ENCODE measurements at places on chromosomes 1 and 21. TPM values are rescaled to one million over a fixed set of nuclear protein-coding genes. Genes with fewer than 3 reads are reported as not detected.

DNA sequence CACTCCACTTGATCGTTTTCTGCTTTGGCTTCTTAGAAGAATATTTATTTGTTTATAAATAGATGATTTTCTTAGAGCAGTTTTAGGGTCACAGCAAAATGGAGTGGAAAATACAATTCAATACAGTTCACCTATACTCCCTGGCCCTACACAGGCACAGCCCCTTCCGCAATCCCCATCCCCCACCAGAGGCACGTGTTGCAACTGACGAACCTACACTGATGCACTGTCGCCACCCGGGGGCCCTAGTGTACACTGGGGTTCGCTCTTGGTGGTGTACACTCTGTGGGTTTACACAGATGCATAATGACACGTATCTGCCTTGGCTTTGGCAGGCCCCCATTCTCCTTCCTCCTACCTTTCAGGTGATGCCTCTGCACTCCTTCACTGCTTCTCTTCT, 8.0 kb downstream of the ECHDC2 start:
- H3K36me3 ChIP-seq, result no peaks in the 10 kb centered on the region
- no peak for DNase-seq
- H3K27ac ChIP-seq, result no peak overlapping the region
- H3K4me3 ChIP-seq, result no peak overlapping the region
- H3K4me1 ChIP-seq, result no peaks in the 10 kb centered on the region

DNA sequence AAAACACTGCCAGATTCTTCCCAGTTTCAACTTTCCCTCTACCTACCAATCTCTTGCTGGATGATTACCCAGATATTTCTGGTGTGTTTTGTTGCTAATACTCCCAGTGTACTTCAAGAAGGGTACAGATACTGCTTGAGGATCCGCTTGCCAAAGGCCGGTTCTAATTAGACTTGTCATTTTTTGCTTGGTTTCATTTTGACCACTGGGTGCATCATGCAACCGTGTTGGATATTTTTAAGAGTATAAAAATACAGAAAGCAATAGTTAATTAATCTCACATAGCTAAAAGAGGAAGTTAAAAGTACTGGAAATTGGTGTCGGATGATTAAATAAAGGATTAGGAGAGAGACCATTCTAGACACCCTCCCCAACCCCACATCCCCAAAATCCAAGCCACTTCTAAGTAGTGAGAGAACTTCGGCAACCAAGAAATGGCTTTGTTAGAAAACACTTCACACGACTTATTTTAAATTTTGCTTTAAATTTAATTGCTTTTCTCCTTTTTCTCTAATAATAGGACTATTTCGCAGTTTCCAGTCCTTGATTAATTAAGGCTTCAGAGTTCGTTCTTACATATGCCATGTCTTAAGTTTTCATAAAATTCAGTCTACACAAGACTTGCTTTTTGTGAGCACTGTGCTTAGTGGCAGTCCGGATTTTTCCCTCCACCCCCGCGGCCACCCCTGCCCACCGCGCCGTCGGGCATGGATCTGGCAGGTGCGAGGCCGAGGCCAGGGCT, 2.5 kb upstream of the CDKN2C start:
- peak overlapping the region; percentile 98 for H3K4me3 ChIP-seq
- peaks cover 26% of the 10 kb centered on the region for H3K36me3 ChIP-seq
- H3K4me1 ChIP-seq, result peaks cover 18% of the 10 kb centered on the region
- H3K27ac ChIP-seq, result peak overlapping the region; percentile 100
- no peaks in the 10 kb centered on the region for H3K27me3 ChIP-seq

DNA sequence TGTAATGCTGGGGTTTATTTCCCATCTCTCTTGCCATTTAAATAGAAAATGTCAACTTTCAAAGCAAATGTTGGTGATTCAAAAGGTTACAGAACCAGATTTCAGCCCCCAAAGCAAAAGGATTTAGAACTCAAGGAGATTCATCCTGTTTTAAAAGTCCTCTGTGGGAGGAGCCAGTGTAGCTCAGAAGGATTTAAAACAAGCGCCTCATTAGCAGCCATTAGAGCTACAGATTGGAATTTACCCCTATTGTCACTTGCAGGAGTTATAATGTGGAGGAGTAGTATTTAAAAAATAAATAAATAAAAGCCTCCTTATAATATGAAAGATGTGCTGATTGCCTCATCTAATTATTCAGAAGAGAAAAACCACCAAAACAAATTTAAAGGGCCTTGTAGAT, 107.8 kb downstream of the LAMC2 start:
- H3K36me3 ChIP-seq, result no peaks in the 10 kb centered on the region
- no peak overlapping the region for H3K27ac ChIP-seq
- no peaks in the 10 kb centered on the region for H3K4me1 ChIP-seq
- H3K4me3 ChIP-seq, result no peak overlapping the region
- DNase-seq, result no peak
- H3K27me3 ChIP-seq, result peaks cover 2% of the 10 kb centered on the region

GRCh38 chr1:6625584-6626149, 999 bp downstream of the THAP3 start:
- H3K27me3 ChIP-seq, result no peaks in the 10 kb centered on the region
- H3K4me1 ChIP-seq, result peaks cover 31% of the 10 kb centered on the region
- peaks cover 46% of the 10 kb centered on the region for H3K36me3 ChIP-seq
- no peak for DNase-seq

- no peaks in the 10 kb centered on the region for H3K4me1 ChIP-seq
- H3K4me3 ChIP-seq, result no peak overlapping the region
- H3K27ac ChIP-seq, result no peak overlapping the region
- H3K27me3 ChIP-seq, result peaks cover 57% of the 10 kb centered on the region
- no peak for DNase-seq
- no peaks in the 10 kb centered on the region for H3K36me3 ChIP-seq
Observed at GRCh38 chr1:108512239-108513043, 47.5 kb upstream of the EEIG2 start.

Gene RAD54L
- total RNA-seq, result 63.9 TPM

Gene DCDC2B
- total RNA-seq, result not detected

DNA sequence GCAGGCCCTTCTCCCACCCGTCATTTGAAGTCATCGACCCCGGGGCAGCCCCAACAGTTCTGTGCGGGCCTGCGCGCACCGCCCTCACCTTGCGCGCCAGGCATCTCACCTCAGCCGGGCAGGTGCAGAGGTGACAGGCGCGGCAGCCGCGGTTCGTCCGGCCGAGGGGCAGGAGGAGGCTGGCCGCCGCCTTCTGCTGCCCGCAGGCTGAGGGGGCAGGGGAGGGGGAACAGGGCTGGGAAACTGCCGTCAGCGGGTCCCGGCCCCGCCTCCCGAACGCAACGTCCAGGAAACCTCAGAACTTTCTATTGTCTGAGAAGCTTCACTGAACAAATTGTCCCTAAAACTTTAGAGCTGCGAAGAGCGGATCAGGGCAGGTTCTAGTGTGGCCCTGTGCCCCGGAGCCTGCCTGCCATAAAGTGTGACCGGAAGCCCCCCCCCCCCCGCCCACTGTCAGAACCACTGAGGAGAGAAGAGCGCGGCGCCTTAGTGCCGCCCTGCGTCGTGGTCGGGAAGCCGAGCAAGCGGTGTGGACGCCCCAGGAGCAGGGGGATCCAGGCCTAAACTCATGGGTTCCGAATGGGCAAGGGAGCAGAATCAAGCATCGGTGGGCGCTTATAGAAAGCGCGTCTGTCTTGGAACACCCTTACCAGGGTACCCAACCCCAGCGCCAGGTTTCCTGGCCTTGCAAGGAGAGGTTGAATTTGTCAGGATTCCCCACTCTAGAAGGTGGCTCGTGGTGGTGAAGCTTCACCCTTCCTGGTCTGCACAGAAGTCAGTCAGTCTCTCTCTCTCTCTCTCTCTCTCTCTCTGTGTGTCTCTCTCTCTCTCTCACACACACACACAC, 13.3 kb upstream of the TBX15 start:
- peaks cover 84% of the 10 kb centered on the region for H3K27me3 ChIP-seq
- H3K4me1 ChIP-seq, result peaks cover 9% of the 10 kb centered on the region
- peaks cover 5% of the 10 kb centered on the region for H3K36me3 ChIP-seq
- H3K27ac ChIP-seq, result no peak overlapping the region
- H3K4me3 ChIP-seq, result no peak overlapping the region
- DNase-seq, result no peak

- peak; percentile 79 for DNase-seq
- peak overlapping the region; percentile 66 for H3K4me3 ChIP-seq
- H3K36me3 ChIP-seq, result no peaks in the 10 kb centered on the region
- peak overlapping the region; percentile 88 for H3K27ac ChIP-seq
Observed at GRCh38 chr21:25421321-25422028, 185.8 kb downstream of the MRPL39 start.

DNA sequence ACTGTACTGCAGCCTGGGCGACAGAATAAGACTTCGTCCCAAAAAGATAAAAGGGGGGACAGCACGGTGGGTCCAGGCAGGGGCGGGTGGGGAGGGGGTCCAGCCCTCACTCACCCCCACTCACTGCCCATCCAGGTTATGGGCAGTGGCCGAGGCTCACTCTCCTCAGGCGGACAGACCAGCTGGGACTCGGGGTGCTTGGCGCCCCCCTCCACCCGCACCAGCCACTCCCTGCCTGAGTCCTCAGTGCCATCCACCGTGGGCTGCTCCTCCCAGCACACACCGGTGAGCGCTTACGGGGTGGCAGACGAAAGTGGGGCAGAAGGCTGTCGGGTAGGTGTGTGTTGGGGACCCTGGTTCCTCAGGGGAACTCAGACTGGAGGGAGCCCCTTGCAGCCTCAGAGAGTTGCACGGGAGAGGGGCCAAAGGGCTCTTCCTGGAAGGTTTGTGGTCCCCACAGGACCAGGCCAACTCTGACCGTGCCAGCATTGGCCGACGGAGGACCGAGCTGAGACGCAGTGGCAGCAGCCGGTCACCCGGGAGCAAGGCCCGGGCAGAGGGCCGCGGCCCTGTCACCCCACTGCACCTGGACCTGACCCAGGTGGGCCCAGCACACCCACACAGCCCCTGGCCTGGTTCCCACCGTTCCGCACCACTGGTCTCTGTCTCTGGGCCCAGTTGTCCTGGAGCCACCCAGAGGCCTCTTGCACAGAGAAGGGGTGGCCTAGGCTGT, 6.6 kb downstream of the PLEKHN1 start:
- peaks cover 8% of the 10 kb centered on the region for H3K4me1 ChIP-seq
- no peak overlapping the region for H3K27ac ChIP-seq
- peaks cover 17% of the 10 kb centered on the region for H3K27me3 ChIP-seq
- no peaks in the 10 kb centered on the region for H3K36me3 ChIP-seq
- H3K4me3 ChIP-seq, result no peak overlapping the region

GRCh38 chr1:57517587-57518374, 93.9 kb upstream of the DAB1 start:
- no peaks in the 10 kb centered on the region for H3K36me3 ChIP-seq
- no peak overlapping the region for H3K4me3 ChIP-seq
- H3K27ac ChIP-seq, result no peak overlapping the region
- H3K27me3 ChIP-seq, result no peaks in the 10 kb centered on the region
- no peaks in the 10 kb centered on the region for H3K4me1 ChIP-seq

DNA sequence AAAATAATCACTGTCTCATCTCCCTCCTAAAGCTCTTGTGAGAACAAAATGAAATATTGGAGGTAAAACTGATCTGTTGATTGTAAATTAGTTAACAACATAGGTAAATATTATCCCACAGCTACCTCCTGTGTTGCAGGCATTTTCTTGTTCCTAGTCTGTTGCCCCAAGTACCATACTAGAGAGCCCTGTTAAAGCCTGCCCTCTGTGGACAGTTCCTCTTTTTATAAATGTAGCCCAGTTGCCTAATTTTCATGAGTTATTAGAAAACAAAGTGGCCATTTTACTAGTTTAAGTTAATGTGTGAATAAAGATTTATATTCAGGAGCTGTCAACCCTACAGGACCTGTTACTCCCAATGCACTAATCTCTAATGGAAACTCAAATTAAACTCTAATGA, 180.0 kb upstream of the KCND3 start:
- H3K27ac ChIP-seq, result no peak overlapping the region
- H3K27me3 ChIP-seq, result peaks cover 2% of the 10 kb centered on the region
- no peaks in the 10 kb centered on the region for H3K4me1 ChIP-seq
- H3K36me3 ChIP-seq, result no peaks in the 10 kb centered on the region
- H3K4me3 ChIP-seq, result no peak overlapping the region

GRCh38 chr1:248886237-248886895, 19.7 kb upstream of the PGBD2 start:
- DNase-seq, result no peak
- no peaks in the 10 kb centered on the region for H3K36me3 ChIP-seq
- no peaks in the 10 kb centered on the region for H3K4me1 ChIP-seq

GRCh38 chr1:51915951-51916350, 37.4 kb upstream of the NRDC start:
- no peaks in the 10 kb centered on the region for H3K36me3 ChIP-seq
- H3K4me3 ChIP-seq, result no peak overlapping the region
- DNase-seq, result no peak

GRCh38 chr1:66316464-66317247, 217.3 kb upstream of the SGIP1 start:
- H3K36me3 ChIP-seq, result peaks cover 3% of the 10 kb centered on the region
- H3K27ac ChIP-seq, result peak overlapping the region; percentile 53
- H3K4me1 ChIP-seq, result peaks cover 17% of the 10 kb centered on the region
- H3K27me3 ChIP-seq, result no peaks in the 10 kb centered on the region
- no peak overlapping the region for H3K4me3 ChIP-seq

Gene CLEC20A
- total RNA-seq, result not detected
